ENCODE measurements at places on chromosomes 2 and 18. TPM values are rescaled to one million over a fixed set of nuclear protein-coding genes. Genes with fewer than 3 reads are reported as not detected.

MARCO gene
- 0.54 TPM for polyA plus RNA-seq

ERFE gene
- not detected for polyA plus RNA-seq

CREG2 gene
- not detected for polyA plus RNA-seq

CABYR gene
- 3.4 TPM for polyA plus RNA-seq

DIPK1C gene
- 0.36 TPM for polyA plus RNA-seq

All from aorta (tissue), 5 donors.